ENCODE measurements at places on chromosomes 7 and 10.

GRCh38 chr7:107966711-107967110, 36.2 kb downstream of the LAMB1 start:
- peak; percentile 41 for DNase-seq

DNA sequence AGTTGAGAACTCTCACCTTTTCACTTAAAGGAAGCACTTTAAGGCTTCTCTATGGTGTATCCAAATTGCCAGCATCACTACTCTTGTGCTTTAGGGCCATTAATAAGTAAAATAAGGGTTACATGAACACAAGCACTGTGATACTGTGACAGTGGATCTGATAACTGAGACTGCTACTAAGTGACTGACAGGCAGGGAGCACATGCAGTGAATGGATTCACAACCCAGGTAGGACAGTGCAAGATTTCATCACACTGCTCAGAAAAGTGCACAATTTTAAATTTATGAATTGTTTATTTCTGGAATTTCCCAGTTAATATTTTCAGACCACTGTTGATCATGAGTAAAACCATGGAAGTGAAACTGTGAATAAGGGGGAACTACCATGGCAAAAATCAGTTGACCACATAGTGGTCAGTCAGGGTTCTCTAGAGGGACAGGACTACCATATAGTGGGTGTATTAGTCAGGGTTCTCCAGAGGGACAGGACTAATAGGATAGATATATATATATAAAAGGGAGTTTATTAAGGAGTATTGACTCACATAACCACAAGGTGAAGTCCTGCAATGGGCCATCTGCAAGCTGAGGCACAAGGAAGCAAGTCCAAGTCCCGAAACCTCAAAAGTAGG, 20.9 kb upstream of the CYP51A1 start:
- DNase-seq: no peak

DNA sequence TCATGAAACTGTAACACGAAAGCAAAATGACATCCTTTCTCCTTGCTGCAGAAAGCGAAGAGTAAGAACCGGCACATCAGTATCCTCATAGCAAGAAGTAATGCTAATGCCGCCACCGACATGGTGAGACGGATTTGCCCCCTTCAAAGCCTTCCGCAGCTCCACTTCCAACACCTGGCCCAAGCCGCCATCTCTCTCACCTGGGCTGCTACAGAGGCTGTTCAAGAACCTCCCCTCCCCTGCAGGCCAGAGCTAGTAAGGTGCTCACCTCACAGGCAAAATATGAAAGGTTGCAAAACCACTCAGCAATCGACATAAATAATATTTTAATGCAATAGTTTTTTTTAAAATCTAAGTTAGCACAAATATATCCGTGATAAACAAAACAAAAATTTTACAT, 123.9 kb upstream of the FRMD4A start:
- DNase-seq: no peak

- DNase-seq: no peak
These were observed 40.7 kb downstream of the LEP start for GRCh38 chr7:128281605-128282380.

GRCh38 chr10:11180228-11180627, 162.6 kb downstream of the CELF2 start:
- DNase-seq: no peak

Measured in retina (tissue), 1 donor.